ENCODE measurements at places on chromosomes 11 and 22.

DNA sequence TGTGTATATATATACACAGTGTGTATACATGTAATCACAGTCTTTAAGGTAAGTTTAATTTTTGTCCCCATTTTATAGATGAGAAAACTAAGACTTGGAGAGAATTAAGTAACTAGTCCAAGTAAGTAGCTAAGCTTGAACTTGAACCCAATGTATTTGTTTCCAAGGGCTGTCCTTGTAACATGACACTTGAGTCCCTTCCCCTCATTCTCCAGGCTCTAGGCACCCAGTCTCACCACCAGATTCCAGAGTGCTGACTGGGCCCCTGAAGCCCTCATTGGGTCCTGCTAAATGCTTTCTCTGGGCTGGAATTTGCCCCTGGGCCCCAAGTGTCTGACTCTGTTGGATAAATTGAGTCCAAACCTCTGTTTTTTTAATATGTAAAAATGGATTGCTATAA is 45.5 kb downstream of the ADM start:
- no peak for DNase-seq

GRCh38 chr11:112993808-112994207 is 32.6 kb downstream of the NCAM1 start:
- DNase-seq: no peak

GRCh38 chr11:63775191-63775590 is 6.6 kb upstream of the ZFTA start:
- no peak for DNase-seq

DNA sequence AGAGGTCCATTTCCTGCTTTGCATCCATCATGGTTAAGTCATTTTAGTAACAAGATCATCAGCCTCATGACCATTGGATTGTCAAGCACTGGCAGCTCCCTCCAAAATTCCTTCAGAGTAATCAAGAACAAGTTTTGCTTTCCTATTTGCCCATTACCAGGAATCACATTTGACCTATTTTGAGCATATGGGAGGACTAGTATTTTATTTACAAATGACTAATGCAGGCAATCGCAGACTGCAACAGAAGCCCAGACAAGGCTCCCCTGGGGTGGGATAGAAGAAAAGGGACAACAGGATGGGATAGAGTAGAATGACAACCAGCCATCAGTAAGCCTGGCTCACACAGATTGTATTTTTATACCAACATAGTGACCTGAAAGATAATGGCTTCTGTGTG is 9.1 kb downstream of the MMP10 start:
- no peak for DNase-seq

DNA sequence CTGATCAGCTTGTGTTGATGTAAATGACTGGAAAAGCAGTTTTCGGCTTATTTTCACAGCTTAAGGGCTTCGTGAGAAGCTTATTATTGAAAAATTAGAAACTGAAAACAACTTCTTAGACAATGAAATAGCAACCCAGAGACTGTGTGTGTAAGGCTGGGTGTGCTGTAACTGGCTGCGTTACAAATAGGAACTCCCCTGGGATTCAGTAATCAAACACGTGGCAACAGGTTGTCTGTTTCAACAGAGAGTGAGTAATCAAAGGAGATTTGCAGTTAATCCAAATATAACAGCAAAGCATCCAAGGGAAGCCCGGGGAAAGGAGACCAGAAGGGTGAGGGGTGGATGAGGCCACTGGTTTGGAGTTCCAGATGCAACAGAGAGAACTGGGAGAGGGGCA is 19.2 kb downstream of the NTM start:
- no peak for DNase-seq

DNA sequence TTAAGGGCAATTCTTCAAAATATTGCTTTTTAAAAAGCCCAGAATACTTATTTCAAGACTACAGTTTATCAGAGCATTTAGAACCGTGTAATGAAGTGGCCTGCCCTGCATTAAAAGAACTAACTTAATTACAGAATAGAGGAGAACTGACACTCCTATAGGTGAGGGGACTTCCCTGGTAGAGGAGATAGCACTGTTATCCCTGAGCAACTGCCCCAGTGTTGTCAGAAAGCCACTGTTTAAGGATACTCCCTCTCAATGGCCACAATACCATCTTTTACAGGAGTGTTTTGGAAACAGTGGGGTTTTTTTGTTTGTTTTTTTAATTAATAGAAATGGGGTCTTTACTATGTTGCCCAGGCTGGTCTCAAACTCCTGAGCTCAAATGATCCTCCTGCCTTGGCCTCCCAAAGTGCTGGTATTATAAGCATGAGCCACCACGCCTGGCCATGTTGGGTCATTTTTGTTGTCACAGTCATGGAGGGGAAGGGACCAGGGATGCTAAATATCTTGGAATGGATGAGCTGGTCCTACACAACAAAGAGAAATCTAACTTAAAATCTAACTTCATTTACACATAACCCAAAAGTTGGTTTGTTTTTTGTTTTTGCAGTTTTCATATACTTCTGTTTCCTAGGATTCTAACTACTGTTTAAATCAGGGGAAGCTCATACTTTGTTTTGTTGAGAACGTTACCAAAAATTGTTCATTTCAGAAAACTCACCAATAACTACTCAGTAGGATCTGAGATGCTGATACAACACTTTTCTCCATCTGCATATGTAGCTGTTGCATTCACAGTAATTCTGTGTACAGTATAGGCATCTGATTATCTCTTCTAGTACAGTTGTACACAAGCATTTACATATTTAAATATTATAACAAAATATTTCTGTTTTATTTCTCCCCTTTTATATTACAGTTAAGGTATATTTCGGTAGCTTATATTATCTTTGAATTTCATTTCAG is 8.1 kb downstream of the RPL27A start:
- no peak for DNase-seq

DNA sequence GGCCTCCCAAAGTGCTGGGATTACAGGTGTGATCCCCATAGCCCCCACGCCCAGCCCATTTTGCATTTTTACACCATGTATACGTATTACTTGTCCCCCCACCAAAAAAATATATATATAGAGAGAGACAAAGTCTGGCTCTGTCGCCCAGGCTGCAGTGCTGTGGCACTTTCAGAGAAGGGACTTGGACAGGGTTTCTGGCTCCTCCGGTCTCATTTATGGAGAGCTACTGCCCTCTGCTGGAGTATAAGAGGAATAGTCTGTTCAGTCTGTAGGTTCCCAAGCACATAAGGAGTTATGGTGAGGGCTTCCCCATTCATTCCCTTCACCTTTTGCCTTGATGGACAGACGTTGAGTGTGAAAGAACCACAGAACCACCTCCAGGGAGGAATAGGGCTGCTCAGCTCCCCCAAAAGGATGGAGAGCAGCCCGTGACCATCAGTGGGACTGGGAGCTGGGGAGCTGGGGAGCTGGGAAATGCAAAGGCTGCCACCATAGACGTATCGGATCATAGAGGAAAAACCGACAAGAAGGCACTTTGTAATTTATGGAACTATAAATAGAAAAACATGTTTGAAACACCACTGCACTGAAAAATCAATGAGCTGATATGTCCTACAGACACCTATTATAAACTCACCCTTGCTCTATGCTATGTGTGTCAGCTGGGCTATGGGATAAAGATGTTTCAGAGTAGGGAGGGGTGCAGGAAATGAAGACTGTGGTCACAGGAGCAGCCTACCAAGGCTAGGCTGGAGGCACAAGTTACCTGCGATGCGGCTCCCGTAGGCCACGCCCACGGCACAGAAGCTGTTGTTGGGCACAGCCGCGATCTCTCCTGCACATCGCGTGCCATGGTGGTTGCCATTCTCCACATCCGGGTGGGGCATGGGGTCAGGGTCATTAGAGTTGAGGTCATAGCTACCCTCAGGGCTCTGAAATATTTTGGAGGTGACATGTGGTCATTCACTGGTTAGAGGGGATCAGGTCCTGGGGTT is 5.2 kb downstream of the PCSK7 start:
- DNase-seq: peak; percentile 23

DNA sequence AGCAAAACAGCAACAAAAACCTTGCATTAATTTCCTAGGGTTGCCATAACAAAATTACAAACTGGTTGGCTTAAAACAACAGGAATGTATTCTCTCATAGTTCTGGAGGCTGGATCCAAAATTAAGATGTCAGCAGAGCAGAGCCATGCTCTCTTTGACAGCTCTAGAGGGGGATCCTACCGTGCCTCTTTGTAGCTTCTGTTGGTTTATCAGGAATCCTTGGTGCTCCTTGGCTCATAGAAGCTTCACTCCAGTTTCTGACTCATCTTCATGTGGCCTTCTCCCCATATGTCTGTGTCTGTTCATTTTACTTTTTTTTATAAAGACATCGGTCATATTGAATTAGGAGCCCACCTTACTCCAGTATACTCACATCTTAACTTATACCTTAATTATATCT is 90.5 kb upstream of the POU2AF2 start:
- no peak for DNase-seq

DNA sequence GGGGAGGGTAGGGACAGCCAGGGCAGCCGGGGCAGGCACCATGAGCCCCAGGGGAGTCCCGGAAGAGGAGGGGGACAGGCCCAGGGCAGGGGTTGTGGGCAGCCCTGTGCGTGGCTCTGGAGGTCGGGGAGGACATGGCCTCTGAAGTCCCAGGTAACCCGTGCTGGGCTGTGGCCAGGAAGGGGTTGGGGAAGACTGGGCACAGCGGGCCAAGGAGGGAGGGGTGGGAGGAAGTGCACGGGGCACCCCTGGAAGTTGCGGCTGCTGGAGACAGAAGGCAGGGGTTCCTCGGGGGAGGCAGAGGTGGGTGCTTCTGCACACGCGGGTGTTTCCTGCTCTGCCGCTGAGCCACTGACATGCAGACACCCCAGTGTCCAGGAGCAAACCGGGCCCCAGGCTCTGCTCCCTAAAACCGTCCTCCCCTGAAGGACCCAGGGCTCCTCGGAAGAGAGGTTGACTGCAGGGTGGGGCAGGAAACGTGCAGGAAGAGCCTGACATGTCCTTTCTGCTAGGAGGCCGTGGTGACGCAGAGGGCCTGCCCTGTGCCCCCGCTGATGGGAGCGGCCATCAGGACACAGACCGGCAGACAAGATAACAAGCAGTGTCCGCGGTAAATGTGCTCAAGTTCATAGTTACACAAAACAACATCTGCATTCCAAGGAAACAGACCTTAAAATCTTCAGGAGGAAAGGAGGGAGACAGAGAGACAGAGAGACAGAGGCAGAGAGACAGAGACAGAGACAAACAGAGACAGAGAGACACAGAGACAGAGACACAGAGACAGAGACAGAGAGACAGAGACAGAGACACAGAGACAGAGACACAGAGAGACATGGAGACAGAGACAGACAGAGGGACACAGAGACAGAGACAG is 5.7 kb downstream of the TNNI2 start:
- DNase-seq: no peak

DNA sequence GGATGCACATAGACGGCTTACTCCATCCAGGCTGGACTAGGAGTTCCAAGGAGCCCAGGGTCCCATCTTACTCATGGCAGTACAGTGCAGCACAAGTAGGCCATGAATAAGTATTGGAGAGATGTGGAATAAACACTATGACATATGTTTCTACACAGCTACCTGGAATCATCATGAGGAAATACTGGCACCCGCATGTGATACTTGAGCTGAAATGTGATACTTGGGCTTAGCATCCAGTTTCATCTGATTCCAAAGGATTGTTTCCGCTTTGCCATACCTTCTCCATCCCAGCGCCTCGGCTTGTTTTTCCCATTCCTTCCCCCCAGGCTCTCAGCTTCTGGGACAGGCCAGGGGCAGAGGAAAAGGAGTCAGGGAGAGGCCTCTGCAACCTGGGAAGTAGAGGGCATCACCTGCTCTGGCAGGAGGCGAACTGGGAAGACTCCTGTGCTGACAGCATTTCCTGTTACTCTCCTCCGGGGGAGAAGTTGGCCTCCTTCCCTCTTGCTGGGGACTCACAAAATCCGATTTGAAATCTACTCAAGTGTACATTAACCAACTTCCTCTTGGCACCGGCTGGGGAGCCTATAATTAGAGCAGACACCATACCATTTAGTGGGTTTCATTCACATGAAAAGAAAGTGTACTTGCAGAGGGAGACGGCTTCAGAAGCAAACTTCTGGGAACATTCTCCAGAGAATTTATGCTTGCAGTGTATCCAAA is 187.8 kb downstream of the MIAT start:
- no peak for DNase-seq

DNA sequence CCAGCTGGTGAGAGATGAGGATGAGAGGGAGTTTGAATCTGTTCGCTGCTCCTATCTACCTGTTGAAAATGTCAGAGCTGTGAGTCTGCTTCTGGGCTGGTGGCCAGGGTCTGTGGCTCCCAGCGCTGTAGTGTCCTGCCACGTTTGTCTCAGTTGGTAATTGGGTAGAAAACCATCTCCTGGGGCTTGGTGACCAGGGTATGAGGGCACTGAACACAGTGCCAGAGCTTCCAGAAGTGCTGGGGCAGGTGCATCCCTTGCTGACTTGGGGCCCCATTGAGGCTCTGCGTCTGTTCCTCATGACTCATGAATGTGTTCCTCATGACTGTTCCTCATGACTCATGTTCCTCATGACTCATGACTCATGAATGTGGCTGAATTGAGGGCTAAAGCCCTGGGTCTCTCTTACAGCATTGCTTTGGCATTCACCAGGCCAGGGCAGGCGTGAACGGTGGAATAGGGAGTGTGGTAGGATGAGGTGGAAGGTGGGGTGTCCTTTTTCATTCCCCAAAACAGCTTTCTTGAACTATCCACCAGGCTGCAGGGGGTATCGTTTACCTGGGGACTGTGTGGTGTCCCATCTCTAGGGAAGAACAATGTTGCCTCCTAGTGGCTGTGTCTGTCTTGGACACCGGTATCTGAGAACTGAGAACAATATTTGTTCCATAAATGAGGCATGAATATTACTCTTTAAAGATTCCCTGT is 139.5 kb downstream of the COMMD9 start:
- no peak for DNase-seq

GRCh38 chr22:19755722-19756287 is 4.8 kb upstream of the TBX1 start:
- DNase-seq: no peak

DNA sequence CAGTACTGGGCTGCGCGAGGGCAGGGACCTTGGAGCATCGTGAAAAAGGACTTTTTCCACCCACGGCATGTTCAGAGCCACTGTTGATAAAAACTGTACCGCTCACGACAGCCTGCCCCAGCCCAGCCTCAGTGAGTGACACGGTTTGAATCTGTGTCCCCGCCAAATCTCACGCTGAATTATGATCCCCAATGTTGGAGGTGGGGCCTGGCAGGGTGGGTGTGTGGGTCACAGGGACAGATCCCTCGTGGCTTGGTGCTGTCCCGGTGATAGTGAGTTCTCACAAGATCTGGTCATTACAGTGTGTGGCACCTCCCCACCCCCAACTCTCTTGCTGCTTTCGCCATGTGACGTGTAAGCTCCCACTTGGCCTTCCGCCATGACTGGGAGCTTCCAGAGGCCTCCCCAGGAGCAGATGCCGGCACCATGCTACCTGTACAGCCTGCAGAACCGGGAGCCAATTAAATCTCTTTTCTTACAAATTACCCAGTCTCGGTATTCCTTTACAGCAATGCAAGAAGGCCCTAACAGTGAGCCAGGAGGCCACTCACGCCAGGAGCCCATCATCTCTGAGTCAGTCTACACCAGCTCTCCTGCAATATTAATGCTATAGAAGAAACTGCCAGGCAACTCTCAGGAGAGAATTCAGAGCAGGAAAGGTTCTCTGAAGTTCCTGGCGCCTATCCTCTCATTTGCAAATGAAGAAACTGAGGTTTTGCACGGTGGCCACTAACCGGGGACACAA is 1.3 kb downstream of the TOLLIP start:
- no peak for DNase-seq

Measured in cerebellar nuclear complex (tissue), 1 donor.